ENCODE measurements at places on chromosomes 7 and 10.
A peak's percentile ranks its signal among the peaks of the same experiment; 100 is the strongest.

GRCh38 chr7:133980804-133981203, 146.3 kb upstream of the LRGUK start:
- DNase-seq = no peak

DNA sequence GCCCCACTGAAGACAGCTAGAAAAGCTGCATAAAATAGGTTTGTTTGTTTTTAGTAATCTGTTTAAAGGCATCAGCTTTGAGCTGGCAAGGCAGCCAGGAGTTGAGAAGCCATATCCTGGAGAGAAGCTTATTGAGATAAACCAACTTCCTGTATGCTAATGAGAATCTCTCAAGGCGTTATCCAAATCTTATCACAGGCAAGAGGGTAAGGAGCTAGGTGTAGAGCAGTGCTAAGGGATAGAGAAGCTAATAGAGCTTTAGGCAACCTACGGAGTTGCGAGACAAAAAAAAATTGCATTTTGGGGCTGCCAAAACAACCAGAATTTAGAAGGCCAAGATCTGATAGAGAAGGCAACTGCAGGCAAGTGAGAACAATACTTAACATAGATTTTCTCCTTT, 641.6 kb downstream of the SH2D4B start:
- DNase-seq = no peak

DNA sequence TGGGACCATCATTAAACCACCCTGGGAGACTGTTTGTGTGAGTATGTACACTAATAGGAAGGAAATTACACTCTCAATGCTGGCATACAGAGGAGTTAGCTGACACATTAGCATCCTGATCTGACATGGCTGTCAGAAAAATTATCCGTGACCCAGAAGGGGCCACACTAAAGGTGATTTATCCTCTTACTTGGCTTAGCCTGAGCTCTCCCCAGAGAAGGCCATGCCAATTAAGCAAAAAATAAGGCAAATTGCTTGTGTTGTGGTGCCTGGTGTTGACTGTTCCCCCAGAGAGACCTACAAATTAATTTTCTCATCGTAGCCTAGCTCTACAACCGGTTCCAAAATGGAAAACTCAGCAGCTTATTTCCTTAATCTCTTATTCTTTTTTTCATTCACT, 992.3 kb downstream of the KCNMA1 start:
- DNase-seq = no peak

DNA sequence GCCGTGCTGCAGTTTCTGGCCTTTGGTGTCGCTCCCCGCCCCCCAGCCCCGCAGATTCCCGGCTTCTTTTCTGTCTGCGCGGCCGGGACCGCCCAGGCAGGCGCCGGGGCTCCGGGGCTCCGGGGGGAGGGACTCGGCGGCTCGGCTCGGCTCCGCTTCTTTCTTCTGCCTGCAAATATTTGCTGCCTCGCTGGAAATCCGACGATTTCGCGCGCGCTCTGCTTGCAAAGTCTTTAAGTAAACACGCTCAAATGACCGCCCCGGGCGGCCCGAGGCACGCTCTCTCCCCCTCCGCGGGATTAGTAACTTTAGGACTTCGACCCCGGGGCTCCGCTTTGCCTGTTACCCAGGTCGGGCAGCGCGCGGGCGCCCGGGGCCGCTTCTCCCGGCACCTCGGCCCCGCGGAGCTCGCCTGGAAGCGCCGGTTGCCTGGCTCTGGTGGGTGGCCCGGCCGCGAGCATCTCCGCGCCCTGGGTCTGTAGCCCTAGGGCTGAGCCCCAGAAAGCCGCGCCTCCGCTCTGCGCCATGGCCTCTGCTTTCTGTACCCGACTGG, 3.9 kb upstream of the GATA3 start:
- no peak for DNase-seq

DNA sequence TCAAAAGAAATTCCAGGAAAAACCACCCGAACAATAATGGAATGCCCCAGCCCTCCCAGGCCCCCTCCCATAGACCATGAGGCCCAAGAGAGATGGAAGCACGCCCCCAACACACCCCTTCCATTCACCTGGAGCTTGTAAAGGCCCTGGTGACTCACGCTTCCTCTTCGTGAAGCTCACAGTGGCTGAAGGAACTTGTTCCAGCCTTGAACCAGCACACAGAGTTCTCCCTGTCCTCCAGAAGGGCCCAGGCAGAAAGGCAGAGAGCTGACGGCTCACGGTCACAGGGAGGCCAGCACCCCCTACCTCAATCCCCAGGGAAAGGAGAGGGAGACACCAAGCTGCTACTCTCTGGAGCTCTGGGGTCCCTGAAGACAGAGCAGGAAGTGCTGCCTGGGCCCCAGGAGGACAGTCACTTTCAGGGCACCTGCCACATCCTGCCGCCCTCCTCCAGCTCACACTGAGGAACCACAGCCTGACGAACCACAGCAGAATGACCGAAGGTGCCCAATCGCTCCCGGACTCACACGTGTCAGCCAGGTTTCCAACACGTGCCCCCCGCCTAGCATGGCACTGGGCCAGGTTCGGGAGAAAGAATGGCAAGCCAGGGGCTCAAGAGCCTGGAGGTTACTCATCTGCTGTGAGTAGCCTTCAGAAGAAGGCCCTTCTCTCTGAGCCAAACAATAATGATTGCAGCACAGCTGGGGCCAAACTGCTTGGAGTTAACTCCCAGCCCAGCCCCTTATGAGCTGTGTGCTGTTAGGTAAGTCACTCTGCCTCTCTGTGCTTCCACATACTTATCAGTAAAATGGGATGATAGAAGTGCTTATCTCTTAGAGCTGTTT, 52.8 kb downstream of the DLG5 start:
- DNase-seq = peak; percentile 57

GRCh38 chr7:36923185-36923584, 198.9 kb upstream of the AOAH start:
- no peak for DNase-seq

DNA sequence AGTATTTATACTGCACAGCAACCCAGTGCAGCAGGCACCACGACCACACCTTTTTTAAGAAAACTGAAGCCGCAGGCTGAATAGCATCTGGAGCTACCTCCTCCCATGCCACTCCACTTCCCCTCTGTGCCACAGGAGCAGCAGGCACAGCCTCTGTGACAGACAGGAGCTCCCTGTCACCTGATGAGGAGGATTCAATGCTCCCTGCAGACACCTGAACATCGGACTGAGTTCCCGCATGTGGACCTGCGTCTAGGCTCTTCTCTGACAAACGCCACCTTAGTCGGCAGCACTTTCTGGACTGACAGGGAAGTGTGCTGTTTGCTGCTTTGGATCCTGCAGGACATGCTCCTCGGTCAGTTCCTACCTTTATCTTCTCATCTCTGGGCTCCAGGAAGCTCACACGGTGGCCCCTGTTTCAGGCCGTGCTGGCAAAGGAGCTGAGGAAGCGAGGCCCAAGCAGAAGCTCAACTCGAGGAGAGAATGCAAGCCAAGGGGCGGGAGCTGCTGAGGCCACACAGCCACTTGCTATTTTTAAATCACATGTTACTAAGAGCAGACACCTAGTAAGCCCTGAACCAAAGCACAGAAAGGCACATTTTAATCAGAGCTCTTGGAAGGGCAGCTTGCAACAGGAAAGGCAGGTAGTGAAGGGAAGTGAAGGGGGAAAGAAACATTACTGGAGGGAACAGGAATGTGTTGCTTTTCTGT, 56.6 kb downstream of the VOPP1 start:
- peak; percentile 78 for DNase-seq

- DNase-seq = no peak
These were observed 1203.3 kb upstream of the CELF2 start for GRCh38 chr10:9814285-9814864.

- no peak for DNase-seq
These were observed 326.6 kb upstream of the KLF6 start for GRCh38 chr10:4111643-4112042.

- DNase-seq = no peak
These were observed 68.6 kb downstream of the SRI start for GRCh38 chr7:88151119-88151790.

GRCh38 chr7:91949221-91950009, 8.8 kb downstream of the AKAP9 start:
- DNase-seq = peak; percentile 23

GRCh38 chr10:103820101-103821062, 35.0 kb downstream of the SH3PXD2A start:
- no peak for DNase-seq

DNA sequence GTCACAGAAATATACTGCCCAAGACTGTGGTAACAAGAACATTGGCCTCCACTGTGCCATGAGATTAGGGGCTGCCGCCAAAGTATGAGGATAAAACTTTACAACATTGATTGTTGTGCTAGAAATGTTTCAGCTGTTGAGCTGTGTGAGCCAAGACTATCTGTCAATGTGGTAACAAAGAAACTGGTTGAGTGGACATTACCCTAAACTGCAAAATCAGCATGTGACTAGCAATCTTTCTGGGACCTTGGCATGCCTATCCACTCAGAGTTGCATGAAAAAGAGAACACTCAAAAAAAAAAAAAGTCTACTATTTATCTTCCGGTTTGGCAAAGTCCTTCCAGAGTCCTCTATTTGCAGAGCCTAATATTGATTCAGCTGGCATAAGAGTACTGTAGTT, 605.6 kb upstream of the CNTNAP2 start:
- no peak for DNase-seq

DNA sequence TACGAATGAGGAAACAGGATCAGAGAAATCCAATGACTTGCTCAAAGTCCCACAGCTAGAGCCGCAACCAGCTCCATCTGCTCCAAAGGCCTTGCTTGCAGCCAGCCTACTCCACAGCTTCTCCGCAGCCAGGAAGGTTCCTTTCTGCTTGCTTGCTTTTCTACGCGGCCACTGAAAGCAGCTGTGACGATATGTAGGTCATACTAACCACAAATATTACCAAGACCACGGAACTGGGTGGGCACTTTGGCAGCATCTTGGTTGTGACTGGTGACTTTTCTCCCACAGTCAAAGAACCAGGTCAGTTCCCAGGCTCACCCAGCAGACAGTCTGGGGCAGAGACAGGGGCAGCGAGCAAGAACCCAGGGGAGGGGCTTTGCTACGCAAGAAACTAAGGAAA, 86.4 kb downstream of the FAM53B start:
- peak; percentile 49 for DNase-seq

- DNase-seq = no peak
These were observed 1.4 kb downstream of the BCCIP start for GRCh38 chr10:125824736-125825135.

DNA sequence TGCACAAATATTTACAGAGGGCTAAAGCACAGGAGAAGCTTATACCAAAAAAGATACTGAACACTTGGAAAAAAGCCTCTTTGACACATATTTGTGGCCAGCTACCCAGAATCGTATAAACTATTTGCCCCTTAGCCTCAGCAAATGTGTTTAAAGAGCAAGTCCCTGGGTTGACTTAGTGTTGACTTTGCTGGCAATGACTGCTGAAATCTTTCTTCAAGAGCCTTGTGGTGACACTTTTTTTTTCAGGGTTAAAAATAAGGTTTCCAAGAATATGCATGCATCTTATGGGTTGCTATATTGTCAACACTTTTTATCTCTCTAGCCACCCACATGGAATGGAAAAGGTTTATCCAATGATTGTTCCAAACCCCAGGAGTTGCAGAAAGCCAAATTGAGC, 14.9 kb upstream of the PLEKHS1 start:
- DNase-seq = no peak

DNA sequence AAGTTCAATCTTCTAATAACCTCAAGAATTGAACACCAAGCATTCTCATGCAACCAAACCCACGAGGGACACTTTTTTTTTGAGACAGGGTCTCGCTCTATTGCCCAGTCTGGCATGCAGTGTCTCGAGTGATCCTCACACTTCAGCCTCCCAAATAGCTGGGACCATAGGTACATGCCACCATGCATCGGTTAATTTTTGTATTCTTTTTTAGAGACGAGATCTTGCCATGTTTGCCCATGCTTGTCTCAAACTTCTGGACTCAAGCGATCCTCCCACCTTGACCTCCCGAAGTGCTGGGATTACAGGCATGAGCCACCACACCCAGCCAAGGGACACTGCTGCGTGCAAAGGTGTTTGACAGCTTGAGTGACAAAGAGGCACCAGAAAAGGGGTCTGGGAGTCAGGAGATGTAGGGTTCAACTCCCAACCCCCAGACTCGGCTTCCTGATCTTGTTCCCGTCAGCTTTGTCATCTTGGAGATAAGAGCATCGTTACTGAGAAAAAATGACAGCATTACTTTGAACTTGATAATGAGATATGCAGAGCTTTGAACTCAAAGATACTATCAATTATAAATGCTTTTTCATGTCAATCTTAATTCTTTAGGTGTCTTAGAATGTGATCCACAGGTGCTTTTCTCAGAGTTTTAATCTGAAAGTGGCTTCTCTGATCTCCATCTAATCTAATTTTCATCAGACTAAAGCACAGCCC, 1.6 kb upstream of the CYTH3 start:
- no peak for DNase-seq

- no peak for DNase-seq
These were observed 238.5 kb downstream of the SEMA3A start for GRCh38 chr7:83956104-83956503.

- DNase-seq = no peak
These were observed 582.3 kb upstream of the CNTNAP2 start for GRCh38 chr7:145534301-145534700.

- DNase-seq = peak; percentile 28
These were observed 336.7 kb upstream of the KLF6 start for GRCh38 chr10:4121502-4122380.

GRCh38 chr10:49353026-49353894, 42.6 kb downstream of the DRGX start:
- no peak for DNase-seq

GRCh38 chr7:43108255-43109011, 4.0 kb upstream of the HECW1 start:
- peak; percentile 65 for DNase-seq

DNA sequence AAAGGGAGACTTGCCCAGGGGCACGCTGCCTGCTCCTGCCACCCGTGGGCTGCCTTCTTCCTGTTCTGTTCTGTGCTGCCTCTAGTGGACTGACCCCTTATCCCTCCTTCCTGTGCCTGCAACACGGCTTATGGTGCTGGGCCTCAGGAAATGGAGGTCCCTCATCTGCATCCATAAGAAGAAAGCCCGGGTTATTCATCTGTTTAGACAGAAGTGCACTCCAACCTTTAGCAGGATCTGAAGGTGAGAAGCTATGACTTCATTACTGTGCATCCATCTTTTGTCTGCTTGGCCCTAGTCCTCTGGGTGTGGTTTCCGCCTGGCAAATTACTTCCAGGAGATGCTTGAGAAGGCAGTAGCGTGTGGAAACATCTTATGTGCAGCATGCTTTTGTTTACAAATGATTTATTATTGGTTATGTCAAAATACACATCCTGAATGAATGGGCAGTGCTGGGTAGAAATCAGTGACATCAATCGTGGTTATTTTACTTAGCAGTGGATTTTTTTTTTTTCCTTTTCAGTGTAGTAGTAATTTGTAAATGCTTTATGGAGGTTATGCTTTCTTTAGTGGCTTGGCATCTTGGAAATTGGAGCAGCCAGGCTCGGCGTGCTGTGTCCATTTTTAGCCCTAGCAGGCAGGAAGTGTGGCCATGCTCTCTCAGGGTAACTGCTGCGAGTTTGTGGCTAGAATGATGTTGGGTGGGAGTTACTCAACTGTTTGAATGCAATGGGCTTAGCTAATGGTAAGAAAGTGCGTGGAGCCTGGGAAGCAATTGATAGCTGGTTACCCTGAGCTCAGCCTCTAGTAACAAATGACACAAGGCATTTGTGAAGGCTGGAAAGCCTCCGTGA, 12.7 kb downstream of the PTPRE start:
- DNase-seq = peak; percentile 17

GRCh38 chr7:45718464-45719330, 144.5 kb downstream of the ADCY1 start:
- no peak for DNase-seq
